Suprapubic skin (tissue), 4 donors: ENCODE measurements at places on chromosomes 2 and 18.
A peak's percentile ranks its signal among the peaks of the same experiment; 100 is the strongest.

DNA sequence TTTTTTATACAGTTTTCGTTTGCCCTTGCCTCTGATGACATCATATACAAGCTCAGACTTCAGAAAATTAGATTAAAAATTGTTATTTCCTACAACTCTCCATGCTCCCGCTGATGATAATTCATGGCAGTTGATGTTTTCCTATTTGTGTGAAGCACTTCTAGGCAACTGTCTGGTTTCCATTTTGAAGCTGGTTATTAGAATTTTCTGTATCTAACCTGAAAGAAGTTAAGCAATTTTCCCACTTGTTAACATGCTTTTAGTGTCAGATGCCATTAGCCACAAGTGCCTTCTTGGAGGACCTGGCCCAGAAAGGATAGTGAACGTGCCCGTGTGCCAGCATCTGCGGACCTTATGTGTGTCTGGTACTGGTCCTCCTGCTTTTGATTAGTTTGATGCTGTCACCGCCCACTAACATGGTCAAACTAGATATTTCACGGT, 347.6 kb upstream of the RAB12 start:
- H3K27ac ChIP-seq: no peak overlapping the region
- H3K36me3 ChIP-seq: no peaks in the 10 kb centered on the region
- no peak overlapping the region for H3K4me3 ChIP-seq
- H3K4me1 ChIP-seq: peaks cover 11% of the 10 kb centered on the region
- DNase-seq: no peak
- H3K27me3 ChIP-seq: no peaks in the 10 kb centered on the region

DNA sequence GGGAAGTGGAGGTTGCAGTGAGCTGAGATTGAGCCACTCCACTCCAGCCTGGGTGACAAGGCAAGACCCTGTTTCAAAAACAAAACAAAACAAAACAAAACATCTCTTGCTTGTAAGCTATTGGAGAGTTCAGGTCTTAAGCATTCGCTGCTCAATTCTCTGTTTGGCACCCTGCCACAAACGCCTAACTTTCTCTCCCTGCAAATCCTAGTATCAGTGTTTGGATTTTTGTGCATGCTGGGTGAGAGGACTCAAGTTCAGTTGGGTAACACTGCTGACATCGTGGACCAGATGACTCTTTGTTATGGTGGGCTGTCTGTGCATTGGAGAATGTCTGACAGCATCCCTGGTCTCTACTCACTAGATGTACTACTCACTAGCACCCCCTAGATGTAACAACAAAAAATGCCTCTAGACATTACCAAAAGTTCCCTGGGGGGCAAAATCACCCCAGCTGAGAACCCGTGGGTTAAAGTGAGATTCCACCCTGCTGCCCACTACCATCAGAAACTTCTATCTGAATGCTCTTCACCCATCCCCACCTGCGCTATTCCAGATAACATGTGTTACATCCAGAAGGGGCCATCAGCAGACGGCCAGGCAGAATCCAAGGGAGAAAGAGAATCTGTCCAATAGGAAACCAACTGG, 50.9 kb downstream of the CACNB4 start:
- no peak overlapping the region for H3K27ac ChIP-seq
- H3K4me1 ChIP-seq: peaks cover 11% of the 10 kb centered on the region
- DNase-seq: no peak
- H3K27me3 ChIP-seq: no peaks in the 10 kb centered on the region
- no peak overlapping the region for H3K4me3 ChIP-seq
- no peaks in the 10 kb centered on the region for H3K36me3 ChIP-seq

- no peaks in the 10 kb centered on the region for H3K36me3 ChIP-seq
- H3K4me3 ChIP-seq: peak overlapping the region; percentile 6
- H3K4me1 ChIP-seq: peaks cover 18% of the 10 kb centered on the region
- H3K27ac ChIP-seq: peak overlapping the region; percentile 84
- no peak for DNase-seq
- H3K27me3 ChIP-seq: no peaks in the 10 kb centered on the region
Measured at GRCh38 chr2:84919885-84920580, 14.6 kb downstream of the TMSB10 start.

- H3K27me3 ChIP-seq: no peaks in the 10 kb centered on the region
- no peaks in the 10 kb centered on the region for H3K36me3 ChIP-seq
- H3K27ac ChIP-seq: no peak overlapping the region
Measured at GRCh38 chr18:10130606-10131005, 216.8 kb downstream of the VAPA start.
